ENCODE measurements at places on chromosomes 6 and 20.

- no peak for DNase-seq
Measured at GRCh38 chr20:50438986-50439407, 71.2 kb upstream of the PTPN1 start.

DNA sequence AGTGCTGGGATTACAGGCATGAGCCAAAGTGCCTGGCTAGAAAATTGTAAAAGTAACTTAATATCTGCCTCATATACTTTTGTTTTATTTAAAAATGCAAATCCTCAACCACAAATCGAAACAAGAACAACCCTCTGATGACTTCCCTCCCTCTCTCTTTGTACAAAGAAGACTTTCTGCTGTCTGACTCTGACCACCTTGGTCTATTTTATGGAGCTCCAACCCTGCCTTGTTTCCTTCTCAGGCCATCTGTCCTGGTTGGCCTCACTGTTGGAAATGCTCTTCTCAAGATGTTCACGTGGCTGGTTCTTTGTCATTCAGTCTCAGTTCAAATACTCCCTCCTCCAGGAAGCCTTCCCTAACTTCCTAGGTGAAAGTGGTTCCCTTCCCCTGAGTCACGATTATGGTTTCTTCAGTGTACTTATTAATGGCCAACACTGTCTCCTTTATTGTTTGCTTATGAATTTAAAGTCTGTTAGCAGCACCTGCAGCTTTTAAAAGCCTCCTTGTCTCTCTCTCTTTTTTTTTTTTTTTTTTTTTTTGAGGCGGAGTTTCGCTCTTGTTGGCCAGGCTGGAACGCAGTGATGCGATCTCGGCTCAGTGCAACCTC lies 151.5 kb upstream of the SALL4 start:
- no peak for DNase-seq

GRCh38 chr6:164826831-164827468 lies 482.5 kb downstream of the C6orf118 start:
- no peak for DNase-seq

- DNase-seq = no peak
Measured at GRCh38 chr20:47886454-47887041, 101.3 kb upstream of the SULF2 start.

GRCh38 chr20:24661255-24661654 lies 191.8 kb downstream of the SYNDIG1 start:
- no peak for DNase-seq

- DNase-seq = no peak
Measured at GRCh38 chr6:141326925-141327324, 805.8 kb upstream of the GJE1 start.

DNA sequence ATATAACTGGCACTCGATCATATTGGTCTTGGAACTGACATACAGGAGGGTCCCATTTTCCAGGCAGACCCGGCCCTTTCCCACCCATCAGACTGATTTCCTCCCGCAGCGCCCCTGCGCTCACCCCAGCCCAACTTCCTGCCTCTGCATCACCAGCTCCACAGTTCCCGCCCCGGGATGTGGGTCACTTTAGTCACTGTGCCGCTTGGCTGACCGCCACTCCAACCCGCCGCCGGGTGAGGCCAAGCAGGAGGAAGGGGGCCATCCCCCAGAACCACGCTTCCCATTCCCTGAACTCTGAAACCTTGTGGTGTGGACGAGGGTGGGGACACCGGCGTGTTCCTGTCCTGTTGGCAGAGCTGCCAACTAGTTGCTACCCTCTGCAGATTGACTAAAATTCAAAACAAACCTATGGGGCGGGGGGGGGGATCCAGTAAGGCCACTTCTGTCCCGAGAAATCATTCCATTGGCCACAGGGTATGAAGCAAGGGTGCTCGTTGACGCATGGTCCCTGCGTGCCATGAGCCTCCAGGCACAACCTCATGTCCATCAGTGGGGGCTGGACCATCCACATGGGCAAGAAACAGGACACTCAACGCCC lies 12.3 kb downstream of the TGM2 start:
- DNase-seq = peak; percentile 55

- DNase-seq = no peak
Measured at GRCh38 chr20:60295214-60295613, 337.0 kb downstream of the CDH26 start.

GRCh38 chr20:53869466-53870258 lies 200.7 kb downstream of the BCAS1 start:
- peak; percentile 87 for DNase-seq

DNA sequence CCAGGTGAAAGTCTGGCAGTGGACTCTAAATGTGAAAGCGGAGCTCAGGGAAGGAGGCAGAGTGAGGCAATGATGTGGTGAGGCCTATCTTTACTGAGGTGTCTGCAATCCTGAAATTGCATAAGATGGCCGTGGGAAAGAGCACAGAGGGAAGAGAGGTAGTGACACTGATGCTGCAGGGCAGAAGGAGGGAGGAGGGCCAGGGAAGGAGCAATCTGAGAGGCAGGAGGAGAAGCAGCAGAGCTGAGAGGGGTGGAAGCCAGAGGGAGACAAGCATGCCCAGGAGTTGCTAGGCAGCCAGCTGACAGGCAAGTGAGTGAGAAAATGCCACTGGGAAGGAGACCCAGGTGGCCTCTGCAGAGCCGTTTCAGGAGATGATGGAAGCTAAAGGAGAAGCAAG lies 97.4 kb upstream of the CNR1 start:
- DNase-seq = no peak

- DNase-seq = no peak
Measured at GRCh38 chr20:38543014-38543906, 37.7 kb upstream of the ADIG start.

- no peak for DNase-seq
Measured at GRCh38 chr6:146767632-146768031, 168.9 kb downstream of the ADGB start.

- DNase-seq = peak; percentile 37
Measured at GRCh38 chr20:35145141-35145564, 2.0 kb downstream of the EDEM2 start.

- no peak for DNase-seq
Measured at GRCh38 chr6:45822873-45823272, 192.8 kb downstream of the CLIC5 start.

- no peak for DNase-seq
Measured at GRCh38 chr6:971981-972640, 279.2 kb upstream of the EXOC2 start.

- no peak for DNase-seq
Measured at GRCh38 chr20:36726168-36726567, 19.7 kb downstream of the NDRG3 start.

GRCh38 chr6:7523922-7524321 lies 17.5 kb upstream of the DSP start:
- no peak for DNase-seq

DNA sequence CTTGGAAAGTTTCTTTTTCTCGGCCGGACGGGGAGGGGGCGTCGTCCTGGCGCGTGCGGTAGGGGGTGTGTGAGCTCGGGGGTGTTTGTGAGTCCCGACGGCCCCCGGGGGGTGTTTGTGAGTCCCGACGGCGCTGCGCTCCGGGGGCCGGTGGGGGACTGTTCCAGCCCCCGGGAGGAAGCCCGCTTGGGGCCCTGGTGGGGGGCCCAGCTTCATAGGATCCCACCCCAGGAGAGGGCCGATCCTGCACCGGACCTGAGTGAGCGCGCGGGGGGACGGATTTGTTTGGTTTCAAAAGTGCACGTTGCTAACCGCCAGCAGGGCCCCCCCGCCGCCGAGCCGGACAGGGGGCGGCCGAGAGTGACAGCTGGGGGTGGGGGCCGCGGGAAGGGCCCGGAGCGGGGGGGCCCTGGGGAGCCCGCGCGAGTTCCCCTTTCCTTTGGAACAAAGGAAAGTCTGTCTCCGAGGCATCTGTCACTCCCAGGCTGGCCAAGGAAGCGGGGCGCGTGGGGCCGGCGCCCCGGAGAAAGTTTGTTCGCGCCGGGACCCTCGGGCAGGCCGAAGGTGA lies 485 bp downstream of the TGIF2 start:
- DNase-seq = peak; percentile 38

GRCh38 chr20:5205348-5206210 lies 78.8 kb downstream of the CDS2 start:
- peak; percentile 79 for DNase-seq

GRCh38 chr6:163941624-163941976 lies 527.1 kb downstream of the QKI start:
- no peak for DNase-seq

DNA sequence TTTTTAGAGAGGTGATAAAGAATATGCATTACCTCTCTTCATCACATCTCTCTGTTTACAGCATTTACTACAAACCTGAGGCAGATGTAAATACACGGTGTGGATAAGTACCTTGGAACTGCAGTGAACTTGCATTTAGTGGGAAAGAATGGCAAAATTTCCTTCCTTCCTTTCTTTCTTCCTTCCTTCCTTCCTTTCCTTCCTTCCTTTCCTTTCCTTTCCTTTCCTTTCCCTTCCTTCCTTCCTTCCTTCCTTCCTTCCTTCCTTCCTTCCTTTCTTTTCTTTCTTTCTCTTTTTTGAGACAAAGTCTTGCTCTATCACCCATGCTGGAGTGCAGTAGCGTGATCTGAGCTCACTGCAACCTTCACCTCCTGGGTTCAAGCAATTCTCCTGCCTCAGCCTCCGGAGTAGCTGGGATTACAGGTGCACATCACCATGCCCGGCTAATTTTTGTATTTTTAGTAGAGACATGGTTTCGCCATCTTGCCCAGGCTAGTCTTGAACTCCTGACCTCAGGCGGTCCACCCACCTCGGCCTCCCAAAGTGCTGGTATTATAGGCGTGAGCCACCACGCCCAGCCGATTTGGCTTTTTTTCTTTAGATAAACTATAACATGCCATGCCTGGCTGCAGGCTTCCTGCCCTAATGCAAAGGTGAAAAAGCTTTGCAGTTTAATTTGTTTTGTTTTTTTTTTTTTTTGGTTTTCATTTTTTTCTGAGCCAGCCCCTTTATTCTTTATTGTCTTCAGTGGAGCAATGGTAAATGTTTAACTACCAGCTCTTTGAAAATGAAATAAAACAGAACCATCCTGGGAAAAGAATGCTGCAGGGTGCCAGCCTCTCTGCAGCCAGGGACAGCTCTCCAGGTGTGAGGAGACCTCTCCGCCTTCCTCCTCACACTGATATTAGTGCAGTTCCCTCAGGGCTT lies 64.2 kb upstream of the NEDD9 start:
- no peak for DNase-seq

DNA sequence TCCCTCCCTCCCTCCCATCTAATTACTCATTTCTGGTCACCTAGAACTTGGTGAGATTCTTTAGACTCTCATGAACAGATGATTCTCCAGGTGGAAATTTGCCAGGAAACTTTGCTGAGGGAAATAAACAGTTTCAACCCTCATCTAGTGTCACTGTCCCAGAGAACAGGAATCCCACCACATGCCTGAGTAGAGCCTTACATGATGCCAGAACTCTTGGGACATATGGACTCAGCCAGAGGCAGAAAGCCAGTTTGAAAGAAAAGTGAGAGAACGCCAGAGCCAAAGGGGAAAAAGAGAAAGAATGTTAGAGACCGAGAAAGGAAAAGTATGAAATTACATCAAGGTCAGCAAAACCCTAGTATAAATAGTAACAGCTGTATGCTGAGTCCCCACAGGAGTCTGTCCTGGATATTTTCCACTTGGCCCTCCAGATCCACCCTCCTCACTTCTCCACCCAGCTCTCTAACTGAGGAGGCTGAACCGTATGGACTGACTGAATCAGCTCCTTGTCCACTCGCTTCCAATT lies 127.5 kb upstream of the COL21A1 start:
- DNase-seq = no peak

- no peak for DNase-seq
Measured at GRCh38 chr6:129236001-129236517, 353.1 kb downstream of the LAMA2 start.

GRCh38 chr20:8490076-8490830 lies 358.2 kb downstream of the PLCB1 start:
- no peak for DNase-seq

DNA sequence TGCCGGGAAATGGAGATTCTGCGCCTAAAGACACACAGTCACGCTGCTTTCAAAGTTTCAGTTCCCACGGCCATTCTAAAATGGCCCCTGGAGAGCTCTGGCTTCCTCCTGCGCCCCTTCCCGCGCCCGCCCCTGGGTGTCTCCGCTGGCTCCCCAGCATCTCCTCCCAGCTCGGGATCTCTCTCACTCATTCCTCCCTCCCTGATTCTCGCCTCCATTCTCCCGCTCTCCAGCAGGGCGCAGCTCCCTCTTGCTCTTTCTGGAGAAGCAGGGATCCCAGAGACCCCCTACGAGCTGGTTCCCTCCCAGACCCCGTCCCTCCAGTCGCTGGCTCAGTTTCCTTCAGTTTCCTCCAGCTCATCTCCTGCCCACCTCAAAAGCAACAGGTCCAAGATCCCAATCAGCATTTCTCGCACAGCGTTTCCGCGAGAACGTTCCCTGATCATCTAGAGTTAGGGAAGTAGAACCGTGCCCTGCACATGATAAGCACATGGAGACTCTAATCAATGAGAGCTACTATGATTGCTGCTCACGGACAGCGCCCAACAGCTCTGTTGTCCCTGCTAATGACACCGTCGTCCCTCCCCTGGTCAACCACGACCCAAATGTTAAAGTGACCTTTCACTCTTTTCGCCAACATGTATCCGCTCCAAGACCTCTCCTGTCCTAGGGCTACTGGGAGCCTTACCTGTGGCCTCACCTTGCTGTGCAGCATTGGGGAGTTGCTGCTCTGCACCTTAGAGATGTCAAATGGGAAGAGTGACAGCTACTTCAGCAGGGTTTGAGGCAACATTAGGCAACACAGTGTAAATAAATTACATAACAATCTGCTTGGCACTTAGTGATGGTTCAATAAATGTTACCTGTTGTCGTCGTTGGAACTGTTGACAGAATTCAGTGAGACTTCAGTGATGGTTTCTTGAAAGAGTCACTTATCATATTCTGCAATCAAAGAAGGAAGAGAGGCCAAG lies 218.5 kb upstream of the QKI start:
- DNase-seq = no peak

DNA sequence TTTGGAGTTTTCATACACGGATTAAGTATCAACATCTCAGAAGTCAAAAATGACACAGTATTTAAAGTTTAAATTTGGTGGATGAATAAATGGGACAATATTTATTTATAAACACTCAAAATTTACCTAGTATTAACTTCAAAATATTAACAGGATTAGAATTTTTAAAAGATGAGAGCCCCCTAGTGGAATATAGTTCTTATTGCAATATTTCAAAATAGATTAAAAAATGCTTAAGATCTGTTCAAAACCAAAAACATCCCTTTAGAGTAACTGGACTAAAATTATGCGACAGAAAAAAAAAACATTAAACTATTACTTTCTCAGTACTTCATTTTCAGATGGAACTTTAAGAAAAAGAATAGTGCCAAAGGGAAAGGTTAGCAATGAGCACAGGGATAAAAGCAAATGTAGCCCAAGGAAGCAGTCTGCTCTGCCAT lies 56.6 kb downstream of the SNX14 start:
- no peak for DNase-seq

GRCh38 chr20:45496166-45496565 lies 19.3 kb downstream of the SPINT3 start:
- DNase-seq = no peak

DNA sequence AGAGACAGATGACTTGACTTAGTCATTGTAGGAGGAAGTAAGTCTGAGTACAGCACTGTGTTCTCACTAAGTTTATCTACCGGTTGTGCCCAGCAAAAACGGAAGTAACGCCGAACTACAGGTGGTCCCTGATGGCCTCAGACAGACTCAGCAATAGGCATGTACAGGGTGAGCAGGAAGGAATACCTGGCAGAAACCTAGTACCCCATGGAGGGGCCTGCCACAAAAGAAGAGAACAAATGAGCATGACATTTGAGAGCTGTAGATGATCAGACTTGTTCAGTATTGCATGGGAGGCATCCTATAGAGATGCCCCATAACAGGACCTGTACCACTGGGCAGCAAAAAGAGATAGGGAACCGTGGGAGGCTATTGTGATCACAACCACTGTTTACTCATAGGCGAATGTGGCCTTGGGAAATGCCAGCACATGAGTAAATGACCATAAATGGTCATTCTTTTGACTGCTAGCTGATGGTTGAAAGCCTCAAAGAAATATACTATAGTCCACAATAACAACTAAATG lies 106.4 kb upstream of the TAB2 start:
- peak; percentile 44 for DNase-seq
